CD4-positive, alpha-beta T cell treated with Interleukin-6 at 100 ng/mL for 8 hours (primary cell): ENCODE measurements at places on chromosomes 7 and 10.
A peak's percentile ranks its signal among the peaks of the same experiment; 100 is the strongest.

GRCh38 chr10:44439239-44439957, 54.5 kb upstream of the CXCL12 start:
- DNase-seq, result no peak

- no peak for DNase-seq
These were observed 93.6 kb downstream of the CACNB2 start for GRCh38 chr10:18233775-18234174.

GRCh38 chr7:148204639-148205304, 385.8 kb upstream of the C7orf33 start:
- DNase-seq, result no peak

- peak; percentile 15 for DNase-seq
These were observed 38.1 kb downstream of the TMEM130 start for GRCh38 chr7:98831641-98832221.

GRCh38 chr10:72089618-72090017, 1.3 kb upstream of the SPOCK2 start:
- DNase-seq, result peak; percentile 37

GRCh38 chr10:88370713-88371112, 212.4 kb downstream of the RNLS start:
- DNase-seq, result no peak

GRCh38 chr7:71727347-71727746, 595.4 kb downstream of the GALNT17 start:
- DNase-seq, result no peak

DNA sequence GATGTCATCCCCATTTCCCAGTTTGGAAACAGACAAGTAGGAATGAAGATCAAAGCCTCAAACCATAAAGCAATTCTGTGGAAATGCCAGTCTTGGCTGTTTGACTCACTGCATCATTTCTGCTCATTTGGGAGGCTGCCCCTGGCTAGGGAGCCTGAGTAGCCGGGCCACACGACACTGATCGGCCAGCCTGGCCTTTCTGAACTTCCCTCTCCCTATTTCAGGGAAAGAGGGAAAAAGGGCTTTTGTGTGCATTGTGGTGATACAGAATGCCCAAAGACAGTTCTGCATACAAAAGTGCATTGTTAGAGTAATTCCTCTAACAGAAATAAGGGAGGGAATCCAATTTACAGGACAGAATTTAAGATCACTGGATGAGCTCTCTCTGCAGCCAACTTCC, 41.7 kb upstream of the OPALIN start:
- no peak for DNase-seq

- no peak for DNase-seq
These were observed 65.2 kb downstream of the AOAH start for GRCh38 chr7:36659172-36659516.

DNA sequence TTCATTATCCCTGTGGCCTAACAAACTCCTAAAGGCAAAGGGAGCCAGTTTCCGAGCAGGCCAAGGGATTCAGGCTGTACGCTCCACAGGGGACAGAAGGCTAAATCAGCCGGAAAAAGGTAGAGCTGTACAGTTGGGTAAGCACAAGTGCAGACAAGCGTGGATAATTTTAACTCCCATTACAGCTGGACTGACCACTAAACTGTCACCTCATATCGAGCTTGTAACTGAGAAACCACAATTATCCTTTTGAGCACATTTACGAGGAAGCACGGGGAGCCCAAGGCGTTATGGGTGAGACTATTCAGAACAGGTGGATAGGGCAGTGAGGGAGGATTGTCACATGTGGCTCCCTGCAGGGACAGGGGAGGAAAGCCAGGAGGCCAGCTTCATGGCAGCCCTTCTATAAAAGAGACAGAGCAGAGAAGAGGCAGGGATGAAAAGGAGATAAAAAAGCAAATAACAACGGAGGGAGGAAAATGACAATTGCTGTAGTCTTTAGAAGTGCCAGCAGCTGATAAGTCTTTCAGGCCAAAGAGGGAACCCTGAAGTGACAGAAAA, 288.0 kb downstream of the FGFR2 start:
- no peak for DNase-seq

DNA sequence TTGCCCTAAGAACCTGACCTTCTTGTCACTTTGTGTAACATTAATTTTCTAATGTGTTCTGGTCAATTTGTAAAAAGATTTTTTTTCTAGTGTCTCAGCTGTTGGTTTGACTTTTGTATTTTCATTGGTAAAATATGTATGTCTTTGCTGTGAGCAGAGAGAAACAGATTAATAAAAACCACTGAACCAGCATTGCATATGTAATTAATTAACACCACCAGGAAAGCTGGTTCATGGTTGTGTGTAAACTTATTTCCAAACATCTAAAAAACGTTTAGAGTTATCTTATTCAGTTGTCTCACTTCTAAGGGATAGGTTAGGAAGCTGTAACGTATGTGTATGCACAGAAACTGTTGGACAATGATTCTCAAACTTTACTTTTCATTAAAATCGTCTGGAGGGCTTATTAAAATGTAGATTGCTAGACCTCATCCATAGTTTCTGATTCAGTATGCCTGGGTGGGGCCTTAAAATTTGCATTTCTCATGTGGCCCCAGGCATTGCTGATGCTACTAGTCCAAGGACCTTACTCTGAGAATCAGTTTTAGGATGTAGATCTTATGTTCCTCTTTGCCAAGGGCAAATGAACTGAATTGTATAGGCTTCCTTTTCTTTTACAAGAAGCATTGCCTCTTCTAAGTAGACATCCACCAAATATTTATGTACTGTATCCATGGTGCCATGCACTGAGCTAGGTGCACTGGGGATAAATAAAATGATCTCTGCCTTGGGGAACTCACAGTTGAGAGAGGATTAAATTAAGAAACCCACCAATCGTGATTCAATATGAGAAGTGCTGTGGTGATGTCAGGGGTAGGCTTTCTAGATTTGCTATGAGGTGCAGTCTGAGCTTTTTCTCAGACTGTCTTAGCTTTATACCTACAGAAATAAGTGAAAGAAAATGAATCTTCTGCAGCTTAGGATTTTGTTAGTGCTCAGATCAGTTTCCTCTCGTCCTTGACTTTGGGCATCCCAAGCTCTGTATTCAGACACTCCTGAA, 98.7 kb downstream of the AUTS2 start:
- no peak for DNase-seq

GRCh38 chr10:112826018-112826697, 123.9 kb upstream of the TCF7L2 start:
- DNase-seq, result no peak

DNA sequence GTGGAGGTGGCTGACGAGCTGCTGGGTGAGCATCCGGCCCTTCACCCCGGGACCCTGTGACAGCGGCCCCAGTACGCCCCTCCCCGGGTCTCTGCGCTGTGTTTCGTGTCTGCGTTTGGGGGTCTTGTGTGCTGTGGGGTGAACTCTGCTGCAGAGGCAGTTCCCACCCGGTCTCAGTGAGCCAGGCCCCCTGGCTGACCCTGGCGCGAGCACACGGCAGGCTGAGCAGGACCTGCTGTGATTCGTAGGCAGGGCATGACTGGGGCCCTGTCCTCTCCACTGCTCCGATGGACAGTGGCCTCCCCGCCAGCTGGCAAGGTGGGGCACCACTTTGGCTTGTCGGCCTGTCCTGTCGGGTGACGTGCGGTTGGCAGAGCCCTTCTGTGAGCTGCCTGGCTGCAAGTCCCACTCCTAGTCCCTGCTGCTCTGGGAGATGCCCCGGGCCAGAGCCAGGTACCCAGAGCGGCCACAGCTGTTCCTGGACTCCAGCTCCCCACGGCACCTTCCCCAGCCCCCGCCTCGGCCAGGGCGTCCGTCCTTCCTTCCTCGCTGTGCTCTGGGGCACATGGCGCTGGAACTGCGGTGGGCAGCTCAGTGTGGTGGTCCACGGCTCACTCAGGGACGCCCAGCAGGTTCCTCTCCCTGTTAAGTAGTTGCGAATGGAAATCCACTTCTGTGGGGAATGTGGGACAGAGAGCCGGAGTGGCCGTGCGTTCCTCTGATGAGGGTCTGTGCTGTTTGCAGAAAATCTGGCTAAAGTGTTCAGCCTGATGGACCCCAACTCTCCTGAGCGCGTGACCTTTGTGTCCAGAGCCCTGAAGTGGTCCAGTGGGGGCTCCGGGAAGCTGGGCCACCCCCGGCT, 10.5 kb downstream of the GET4 start:
- DNase-seq, result no peak

GRCh38 chr7:25384788-25385505, 156.7 kb upstream of the NPVF start:
- no peak for DNase-seq

DNA sequence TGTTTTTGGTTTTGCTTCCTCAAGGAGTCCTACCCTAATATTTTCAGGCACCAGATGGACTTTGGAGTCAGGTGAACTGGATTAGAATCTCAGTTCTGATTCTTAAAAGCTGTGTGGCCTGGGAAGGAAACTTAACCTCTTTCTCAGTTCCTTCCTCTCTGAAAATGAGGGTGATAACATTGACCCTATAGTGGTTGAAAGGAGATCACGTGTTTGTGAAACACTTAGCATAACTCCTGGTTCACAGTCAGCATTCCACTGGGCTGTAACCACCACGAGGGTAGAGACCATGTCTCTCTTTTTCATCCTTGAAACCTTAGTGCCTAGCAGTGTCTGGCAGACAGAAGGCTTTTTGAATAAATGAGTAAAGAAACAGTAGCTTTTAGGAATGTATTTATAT, 16.7 kb downstream of the LSMEM1 start:
- DNase-seq, result no peak

DNA sequence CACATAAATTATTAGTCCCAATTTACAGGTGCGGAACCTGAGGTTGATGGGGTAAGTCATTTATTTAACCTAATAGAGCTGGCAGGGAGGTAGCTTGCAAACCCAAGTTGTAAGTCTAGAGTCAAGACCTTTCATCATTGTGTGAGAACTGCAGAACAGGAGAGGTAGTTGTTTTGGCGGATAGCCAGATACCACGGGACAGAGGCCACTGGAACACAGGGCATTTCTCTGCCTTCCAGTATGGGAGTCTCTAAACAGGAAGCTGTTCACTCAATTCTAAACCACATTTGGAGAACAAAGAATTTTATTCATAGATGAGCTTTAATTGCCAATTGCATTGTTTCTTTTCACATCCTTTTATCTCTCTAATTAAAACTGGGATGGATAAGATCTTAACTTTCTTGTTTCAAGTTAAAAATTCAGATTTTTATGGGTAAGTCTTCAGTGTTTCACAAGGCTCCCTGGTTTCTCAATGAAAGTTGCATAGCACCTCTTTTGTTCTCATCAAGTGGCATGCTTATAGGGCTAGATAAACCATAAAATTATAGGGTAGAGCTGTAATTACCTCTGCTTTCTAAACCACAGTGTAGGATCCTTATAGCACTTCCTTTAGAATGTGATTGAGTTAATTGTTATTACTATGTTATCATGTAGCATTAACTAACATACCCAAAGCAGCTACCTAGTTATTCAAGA, 489.0 kb downstream of the GATA3 start:
- DNase-seq, result no peak

- no peak for DNase-seq
These were observed 139.4 kb downstream of the SKIDA1 start for GRCh38 chr10:21385996-21386585.

GRCh38 chr7:55557666-55558188, 14.6 kb downstream of the VOPP1 start:
- DNase-seq, result no peak

- no peak for DNase-seq
These were observed 73.9 kb downstream of the BICC1 start for GRCh38 chr10:58586282-58587245.

DNA sequence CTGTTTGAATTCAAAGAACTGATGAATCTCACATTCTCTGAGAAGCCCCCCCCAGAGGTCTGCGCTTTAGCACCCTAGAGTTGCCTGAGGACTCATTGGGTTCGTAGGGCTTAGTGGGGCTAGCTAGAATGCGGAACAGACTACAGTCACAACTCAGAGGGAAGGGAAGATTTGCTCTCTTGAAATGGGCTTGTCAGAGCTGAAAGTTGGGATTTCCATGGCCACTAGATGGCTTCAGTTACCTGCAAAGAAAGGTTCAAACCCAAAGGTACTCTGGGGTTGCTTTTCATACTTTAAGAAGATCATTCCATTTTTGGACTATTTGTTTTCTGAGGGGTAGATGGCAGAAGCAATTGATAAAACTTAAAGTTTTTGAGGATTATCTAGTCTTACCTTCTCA, 205.0 kb downstream of the BBS9 start:
- no peak for DNase-seq

DNA sequence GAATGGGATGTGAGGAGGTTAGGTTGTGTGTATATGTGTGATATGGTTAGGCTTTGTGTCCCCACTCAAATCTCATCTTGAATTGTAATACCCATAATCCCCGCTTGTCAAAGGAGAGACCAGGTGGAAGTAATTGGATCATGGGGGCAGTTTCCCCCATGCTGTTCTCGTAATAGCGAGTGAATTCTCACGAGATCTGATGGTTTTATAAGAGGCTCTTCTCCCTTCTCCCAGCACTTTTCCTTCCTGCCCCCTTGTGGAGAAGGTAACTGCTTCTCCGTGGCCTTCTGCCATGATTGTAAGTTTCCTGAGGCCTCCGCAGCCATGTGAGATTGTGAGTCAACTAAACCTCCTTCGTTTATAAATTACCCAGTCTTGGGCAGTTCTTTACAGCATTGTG, 47.3 kb downstream of the NPVF start:
- DNase-seq, result no peak

DNA sequence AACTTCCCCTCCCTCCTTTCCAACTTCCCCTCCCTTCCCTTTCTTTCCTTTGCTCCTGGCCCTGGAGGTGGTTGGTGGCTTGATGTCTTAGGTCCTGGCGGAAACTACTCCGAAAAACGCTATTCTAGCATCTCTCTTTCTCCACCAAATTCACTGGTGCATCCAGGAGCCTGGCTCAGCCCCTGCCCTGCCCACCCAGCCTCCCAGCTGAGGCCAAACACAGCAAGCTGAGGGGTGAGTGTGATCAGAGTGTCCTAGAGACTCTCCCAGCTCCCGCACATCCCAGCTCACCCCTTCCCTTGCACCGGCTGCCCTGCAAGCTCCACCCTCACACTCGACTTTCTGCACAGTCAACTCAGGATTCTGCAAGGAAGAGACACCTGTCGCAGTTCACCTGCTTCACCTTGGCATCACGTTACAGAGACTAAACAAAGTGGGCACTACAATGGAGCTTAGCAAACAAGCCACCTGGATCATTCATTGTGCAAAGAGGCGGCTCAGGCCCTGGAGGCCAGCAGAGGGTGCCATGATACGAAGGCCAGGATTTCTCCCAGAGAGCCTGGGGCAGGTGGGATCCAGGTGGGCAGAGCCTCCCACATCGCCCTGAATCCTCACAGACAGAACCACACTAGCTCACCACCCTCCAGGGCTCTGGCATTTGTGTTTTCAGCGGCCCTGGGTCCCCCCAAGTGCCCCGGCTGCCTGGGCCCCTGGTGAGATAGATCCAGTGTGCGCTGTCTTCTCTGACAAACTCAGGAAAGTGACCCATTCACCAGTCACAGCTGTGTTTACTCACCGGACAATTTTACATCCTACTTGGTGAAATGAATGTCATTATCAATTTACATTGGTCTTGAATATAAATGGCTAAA, 169.6 kb downstream of the TCERG1L start:
- no peak for DNase-seq

GRCh38 chr10:122557516-122557915, 3.0 kb upstream of the DMBT1 start:
- DNase-seq, result no peak

- DNase-seq, result no peak
These were observed 138.8 kb downstream of the ADCYAP1R1 start for GRCh38 chr7:31190906-31191305.
